ENCODE measurements at places on chromosomes 4 and X.

DNA sequence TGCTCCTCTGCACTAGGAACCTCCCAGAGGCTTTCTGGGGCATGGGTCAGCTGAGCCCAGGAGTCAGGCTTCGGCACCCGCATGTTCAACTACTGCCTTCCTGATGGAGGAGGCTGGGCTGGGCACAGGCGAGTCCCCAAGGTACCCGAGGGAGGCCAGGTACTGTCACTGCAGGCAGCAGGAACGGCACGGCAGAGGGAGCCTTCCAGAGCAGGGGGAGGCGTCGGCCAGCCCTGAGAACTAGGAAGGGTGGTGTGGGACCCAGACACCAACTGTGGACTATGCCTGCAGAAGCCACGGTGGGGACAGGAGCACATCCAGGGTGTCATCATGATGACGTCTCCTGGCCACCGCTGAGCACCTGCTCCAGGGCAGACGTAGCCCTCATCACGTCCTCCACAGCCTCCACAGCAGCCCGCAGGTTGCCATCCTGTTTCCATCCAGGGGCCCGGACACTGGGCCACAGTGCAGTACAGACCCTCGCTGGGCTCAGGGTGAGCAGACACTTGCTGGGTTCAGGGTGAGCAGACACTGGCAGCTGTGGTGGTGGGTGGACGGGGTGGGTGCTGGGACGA lies 40.8 kb downstream of the SORCS2 start:
- no peak for DNase-seq

DNA sequence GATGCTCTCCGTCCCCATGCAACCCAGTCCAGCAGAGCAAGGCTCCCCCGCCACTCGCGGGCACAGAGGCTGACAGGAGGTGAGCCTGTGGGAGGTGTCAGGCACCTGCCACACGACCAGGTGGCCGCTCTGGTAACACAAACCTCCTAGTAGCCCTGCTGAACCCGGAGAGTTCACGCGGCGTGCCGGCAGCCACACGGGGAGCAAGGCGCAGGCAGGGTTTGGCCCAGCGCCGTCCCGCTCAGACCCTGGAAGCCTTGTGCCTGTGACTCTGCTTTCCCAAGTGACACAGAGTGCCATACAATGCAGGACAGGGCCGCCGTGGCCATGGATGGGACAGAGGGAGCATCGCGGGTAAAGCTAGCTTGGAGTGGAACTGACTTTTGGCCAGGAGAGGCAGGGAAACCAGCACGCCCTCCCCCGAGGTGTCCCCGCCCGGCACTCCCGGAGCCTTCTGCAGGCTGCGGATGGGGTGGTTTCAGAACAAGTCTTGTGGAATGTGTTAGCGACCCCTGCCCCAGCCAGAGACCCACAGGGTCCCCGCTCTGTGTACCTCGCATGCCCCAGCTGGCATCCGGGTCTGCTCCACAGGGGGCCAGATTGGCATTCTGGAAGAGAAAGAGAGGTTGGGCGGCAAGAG lies 44.7 kb upstream of the AFAP1 start:
- DNase-seq = no peak

GRCh38 chr4:130031858-130032257 lies 935.9 kb downstream of the C4orf33 start:
- DNase-seq = no peak

DNA sequence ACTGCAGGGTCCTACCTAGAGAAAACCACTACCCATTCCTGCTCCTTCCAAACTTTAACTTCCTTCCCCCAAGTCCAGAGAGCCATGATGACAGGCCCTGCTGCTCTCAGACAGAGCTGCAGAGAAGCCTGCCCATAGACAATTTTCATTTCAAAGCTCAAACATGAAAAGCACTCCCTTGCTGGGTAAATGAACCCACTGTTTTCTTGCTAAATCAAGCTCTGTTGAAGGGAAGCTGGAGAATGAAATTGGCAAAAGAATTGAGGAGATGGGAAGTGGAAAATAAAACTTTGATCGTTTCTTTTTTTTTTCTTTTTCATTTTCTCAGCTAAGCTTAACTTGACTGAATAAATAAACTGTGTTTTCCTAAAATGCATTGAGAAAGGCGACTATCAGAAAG lies 331.1 kb upstream of the CPEB2 start:
- no peak for DNase-seq

DNA sequence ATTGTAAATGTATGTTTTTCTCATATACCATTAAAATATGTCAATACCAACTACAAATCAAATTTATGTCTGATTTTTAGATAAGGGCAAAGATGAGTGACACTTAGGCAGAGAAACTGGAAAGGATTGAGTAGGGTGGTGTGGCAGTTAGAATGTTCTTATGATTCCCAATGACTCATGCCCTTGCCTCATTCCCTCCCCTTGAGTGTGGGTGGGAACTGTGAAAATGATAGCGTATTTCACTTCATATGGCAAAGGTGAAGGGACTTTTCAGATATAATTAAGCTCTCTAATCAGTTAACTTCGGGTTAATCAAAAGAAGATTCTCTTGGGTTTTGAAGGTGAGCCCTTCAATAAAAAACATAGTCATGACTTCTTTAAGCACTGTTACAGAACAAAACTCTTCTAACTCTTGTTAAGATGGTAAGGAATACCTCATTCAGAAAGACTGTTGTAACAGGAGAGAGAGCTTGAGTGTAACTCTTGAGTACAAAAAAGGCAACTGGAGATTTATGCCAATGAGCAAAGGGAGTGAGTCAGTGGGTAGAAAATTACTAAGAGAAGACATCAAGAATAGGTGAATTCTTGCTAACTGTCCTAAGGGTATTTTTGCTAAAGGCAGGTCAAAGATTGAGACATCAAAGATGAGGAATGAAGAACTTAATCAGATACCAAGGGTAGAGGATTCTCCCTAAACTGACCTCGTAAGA lies 329.5 kb downstream of the KCTD8 start:
- DNase-seq = peak; percentile 42

GRCh38 chrX:10570601-10571000 lies 49.8 kb downstream of the MID1 start:
- no peak for DNase-seq

- DNase-seq = no peak
Measured at GRCh38 chrX:7054219-7055216, 93.0 kb upstream of the STS start.

GRCh38 chrX:69627744-69628143 lies 11.8 kb downstream of the EDA start:
- no peak for DNase-seq

DNA sequence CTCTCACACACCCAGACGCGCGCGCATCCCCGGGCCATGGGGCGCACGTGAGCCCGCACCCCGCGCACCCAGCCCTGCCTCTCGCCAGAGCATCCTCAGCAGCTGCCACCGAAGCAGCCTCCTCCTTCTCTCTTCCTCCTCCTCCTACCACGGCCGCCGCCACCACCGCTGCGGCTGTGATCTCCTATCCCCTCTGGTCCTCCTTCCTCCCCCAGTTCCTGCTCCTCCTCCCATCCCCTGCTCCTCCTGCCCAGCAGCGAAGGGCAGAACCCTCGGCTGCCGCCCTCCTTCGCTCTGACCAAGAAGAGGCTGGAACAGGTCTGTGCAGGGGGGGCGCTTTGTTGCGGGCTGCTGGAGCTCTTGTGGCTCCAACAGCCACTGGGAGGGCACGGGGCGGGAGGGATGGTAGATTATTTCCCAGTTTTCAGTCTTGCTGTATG lies 148.7 kb upstream of the CHRDL1 start:
- DNase-seq = no peak

DNA sequence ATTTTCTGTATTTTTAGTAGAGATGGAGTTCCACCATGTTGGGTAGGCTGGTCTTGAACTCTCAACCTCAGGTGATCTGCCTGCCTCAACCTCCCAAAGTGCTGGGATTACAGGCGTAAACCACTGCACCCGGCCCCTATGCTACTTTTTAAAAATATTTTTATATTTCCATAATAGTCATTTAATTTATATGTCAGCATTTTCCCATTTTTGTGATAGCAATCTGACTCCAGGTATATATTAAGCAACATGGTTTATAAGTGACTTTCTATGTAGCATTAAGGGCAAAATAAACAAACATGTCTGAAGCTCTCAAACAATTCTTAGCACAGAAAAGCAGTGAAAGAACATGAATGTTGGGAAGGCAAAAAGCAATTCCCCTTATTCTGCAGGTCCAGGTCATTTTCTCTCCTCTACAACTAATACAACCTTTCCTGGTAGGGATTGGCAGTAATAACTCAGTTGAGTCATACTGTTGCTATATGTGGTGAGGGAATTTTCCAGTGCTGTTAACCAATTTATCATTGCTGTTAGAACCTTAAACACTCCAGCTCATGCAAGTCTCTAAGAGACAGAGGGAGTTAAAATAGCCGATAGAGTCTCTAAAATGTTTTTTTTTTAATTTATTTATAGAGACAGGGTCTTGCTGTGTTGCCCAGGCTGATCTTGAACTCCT lies 24.0 kb downstream of the SMIM14 start:
- DNase-seq = no peak

- no peak for DNase-seq
Measured at GRCh38 chr4:3290476-3290875, 2.3 kb upstream of the RGS12 start.

DNA sequence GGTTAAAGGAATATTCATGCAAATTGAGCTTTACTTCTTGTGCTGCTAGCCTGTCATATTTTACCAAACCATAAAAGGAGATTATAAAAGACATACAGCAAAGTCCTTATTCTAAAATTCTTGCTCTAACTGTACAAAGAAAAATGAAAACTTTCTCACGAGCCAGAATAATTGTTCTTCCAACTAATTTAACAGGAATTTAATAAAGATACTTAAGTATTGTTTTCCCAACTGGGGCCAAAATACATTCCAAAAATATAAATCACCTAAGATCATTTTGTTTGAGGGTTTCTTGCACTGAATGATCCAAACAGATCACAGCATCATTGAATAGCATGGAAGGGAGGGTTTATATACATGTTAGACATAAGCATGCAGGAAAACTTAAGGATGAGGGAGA lies 127.1 kb upstream of the PCDH18 start:
- no peak for DNase-seq

DNA sequence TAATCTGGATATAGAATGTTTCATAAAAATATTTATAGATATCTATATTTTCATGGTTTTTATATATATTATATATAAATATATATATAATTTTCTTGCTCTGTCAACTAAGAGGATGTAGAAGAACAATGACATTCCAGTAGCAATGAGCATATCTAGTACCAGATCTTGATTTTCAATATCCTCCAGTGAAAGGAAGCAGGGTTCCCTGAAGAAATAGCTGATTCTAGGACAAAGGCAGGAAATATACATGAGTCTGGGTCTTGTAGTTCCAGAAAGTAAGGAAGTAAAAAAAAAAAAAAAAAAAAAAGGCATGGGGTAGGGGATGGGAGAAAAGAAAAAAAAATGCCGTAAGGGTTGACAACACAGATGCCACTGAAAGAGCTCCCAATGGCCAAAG lies 241.4 kb downstream of the RASL11B start:
- DNase-seq = no peak

- no peak for DNase-seq
Measured at GRCh38 chr4:139144911-139145551, 32.0 kb downstream of the ELF2 start.

GRCh38 chrX:51484616-51485015 lies 11.8 kb downstream of the NUDT11 start:
- no peak for DNase-seq

GRCh38 chrX:118198577-118198976 lies 82.0 kb upstream of the KLHL13 start:
- DNase-seq = no peak

- DNase-seq = no peak
Measured at GRCh38 chrX:151901826-151902225, 10.9 kb upstream of the MAGEA4 start.

DNA sequence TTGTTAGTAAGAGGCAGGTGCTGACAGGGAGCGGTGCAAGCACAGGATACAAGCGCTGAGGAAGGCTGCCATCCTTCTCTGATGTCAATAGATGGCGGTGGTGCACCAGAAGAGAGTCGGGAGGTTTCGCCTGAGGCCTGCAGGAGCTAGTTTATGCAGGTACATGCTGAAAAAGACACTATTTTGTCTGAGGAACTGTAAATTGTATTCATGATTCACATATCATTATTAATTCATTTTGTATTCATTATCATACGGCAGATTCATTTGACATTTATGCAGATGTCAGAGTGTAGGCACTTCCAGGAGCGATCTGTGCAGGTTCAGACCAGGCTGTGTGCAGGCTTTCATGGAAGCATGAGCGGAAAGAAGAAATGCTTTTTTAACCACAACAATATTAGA lies 824.0 kb downstream of the STIM2 start:
- DNase-seq = peak; percentile 19

DNA sequence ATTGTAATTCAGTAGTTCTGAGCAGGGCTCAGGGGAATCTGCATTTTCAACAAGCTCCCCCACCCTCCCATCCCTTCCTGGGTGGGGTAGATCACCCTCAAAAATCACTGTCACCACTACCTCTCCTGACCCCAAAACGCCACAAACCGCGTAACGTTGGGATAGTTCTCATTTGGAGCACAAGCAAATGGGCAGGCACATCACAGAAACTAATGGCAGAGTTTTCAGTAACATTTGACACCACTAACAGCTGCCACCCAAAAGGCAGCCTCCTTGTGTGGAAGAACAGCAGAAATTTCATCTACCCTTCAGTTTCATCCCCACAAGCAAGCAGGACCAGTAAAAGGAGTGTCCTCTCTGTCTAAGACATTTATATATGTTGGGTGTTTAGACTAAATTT lies 132.7 kb downstream of the PALLD start:
- DNase-seq = no peak

- DNase-seq = no peak
Measured at GRCh38 chrX:2917767-2918166, 11.4 kb downstream of the ARSD start.

DNA sequence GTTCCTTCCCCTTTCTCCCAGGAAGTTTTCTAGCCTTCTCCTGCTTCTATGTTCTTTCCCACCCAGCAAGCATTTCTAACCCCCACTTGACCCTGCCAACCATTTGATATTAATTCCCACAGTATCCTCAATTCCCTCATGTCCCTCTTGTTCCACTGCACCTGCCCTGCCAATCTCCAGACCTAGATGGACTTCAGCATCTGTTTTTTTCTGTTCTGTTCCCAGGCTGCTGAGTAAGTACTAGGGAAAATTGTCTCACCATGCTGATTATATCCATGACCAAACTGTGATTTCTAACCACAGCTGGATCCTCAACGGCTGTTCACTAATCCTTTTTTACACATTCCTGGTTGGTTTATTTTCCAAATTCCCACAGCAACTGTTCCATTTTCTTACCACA lies 37.7 kb downstream of the CLCN5 start:
- DNase-seq = no peak

GRCh38 chr4:138104284-138104680 lies 137.9 kb downstream of the SLC7A11 start:
- DNase-seq = no peak

DNA sequence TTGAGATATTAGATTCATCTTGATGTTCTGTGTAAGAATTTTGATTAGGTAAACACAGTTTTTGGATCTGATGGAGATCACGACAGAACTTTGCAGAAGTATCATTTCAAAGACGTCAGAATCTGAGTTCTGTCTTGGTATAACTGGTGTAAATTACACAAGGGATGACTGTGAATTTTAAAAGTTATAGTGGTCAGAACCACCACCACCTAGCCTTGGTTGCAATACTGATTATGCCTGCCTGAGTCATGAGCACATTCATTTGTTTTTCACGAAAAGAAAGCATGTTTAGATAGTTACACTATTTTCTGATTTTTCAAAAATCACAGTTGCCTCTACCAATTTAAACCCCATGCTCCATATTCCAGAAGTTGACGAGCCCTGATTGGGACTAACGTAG lies 54.8 kb downstream of the ZFX start:
- no peak for DNase-seq
